ENCODE measurements at places on chromosomes 2 and 18.
A peak's percentile ranks its signal among the peaks of the same experiment; 100 is the strongest.

DNA sequence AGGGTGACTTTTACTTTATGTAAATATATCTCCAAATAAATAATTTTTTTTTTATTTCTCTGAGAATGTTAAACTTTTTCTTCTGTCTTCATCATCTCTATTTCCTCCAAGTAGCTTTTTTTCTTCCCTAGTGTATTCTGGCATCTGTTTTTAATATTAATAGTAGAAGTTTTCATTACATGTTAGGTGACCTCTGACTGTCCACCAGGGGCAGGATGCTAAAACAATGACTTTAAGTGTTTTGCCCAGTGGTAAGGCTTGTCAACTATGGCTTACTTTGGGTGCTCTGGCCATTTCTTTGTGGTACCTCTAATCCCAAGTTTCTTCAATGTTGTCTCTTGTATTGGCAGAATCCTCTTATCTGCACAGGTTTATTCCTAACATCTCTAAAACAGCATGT is 127.1 kb downstream of the SRBD1 start:
- peak; percentile 5 for DNase-seq

DNA sequence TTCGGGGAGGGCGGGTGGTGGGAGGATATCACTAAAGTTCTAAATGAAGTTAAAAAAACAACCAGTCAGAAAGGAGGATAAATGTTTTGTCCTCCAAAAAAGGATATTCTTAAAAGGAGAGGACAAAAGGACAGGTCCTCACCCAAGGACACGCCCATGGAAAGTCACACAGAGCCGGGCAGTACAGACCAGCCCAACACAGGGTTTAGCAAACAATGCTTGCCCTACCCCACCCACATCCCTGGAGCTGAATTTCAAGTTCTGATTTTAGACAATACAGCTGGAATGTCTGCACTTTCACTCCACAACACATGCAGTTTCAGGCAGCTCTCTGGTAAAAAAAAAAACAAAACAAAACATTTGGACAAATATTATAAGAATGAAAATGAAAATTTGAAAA is 67.9 kb downstream of the SLC9A4 start:
- DNase-seq: no peak

- DNase-seq: no peak
These were observed 213.0 kb downstream of the PHLPP1 start for GRCh38 chr18:62928326-62928725.

GRCh38 chr2:111196435-111196834 is 75.7 kb downstream of the BCL2L11 start:
- no peak for DNase-seq

DNA sequence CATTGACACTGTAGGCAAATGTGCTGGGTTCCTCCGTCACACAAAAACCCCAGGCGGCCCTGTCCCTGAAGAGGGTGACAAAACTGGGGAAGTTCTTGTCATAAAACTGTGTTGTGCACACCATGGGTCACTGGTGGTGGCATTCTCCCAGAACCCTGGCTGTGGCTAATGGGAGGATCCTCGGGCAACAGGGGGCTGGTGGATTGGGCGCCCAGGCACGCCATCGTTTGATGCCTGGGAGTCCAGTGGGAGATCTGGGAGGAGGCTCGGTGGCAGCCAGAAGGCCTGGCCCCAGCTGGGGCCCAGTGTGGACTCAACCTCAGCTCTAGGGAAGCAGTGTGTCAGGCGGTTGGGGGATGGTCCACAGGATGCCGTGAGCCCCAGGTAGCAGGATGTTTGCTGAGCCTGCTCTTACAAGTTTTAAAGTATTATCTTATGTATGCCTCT is 140.7 kb downstream of the ACOXL start:
- DNase-seq: no peak

DNA sequence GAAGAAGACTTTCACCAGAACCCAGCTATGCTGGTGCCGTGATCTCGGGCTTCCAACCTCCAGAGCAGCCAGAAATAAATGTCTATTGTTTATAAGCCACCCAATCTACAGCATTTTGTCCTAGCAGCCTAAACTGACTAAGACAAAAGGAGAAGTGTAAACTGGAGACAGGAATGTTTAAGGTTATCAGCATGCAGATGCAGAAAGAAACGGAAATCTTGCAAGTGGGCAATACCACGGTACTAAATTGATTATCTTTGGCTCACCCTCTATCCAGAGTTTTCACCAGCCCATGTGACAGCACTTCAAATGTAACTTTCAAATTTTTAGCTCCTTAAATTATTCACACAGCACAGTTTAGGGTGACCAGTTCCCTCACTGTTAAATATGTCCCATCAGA is 5.7 kb upstream of the CAPN14 start:
- no peak for DNase-seq

GRCh38 chr2:48397846-48398245 is 132.1 kb upstream of the STON1 start:
- DNase-seq: no peak

- no peak for DNase-seq
These were observed 16.2 kb downstream of the FZD7 start for GRCh38 chr2:202049840-202050239.

GRCh38 chr2:66827851-66828250 is 392.9 kb downstream of the MEIS1 start:
- no peak for DNase-seq

DNA sequence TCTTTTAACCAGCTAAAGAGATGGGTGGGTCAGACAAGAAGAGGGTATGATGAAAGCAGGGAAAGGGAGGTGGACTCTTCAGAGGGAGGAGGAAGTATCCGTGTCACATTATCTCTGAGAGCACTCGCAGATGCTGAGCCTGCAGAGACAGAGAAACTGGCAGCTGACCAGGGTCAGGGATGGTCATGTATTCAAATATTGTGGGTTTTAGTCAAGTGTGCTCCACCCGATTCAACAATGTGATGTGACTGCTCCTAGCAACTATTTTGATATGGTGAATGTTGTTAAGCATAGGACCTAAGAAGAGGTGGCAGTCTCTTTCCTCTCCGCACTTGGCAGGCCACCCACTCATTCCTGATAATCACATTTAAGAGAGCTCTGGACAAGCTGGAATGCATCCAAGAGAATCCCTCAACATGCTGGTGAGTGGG is 1.3 kb upstream of the CLIP4 start:
- DNase-seq: peak; percentile 64

DNA sequence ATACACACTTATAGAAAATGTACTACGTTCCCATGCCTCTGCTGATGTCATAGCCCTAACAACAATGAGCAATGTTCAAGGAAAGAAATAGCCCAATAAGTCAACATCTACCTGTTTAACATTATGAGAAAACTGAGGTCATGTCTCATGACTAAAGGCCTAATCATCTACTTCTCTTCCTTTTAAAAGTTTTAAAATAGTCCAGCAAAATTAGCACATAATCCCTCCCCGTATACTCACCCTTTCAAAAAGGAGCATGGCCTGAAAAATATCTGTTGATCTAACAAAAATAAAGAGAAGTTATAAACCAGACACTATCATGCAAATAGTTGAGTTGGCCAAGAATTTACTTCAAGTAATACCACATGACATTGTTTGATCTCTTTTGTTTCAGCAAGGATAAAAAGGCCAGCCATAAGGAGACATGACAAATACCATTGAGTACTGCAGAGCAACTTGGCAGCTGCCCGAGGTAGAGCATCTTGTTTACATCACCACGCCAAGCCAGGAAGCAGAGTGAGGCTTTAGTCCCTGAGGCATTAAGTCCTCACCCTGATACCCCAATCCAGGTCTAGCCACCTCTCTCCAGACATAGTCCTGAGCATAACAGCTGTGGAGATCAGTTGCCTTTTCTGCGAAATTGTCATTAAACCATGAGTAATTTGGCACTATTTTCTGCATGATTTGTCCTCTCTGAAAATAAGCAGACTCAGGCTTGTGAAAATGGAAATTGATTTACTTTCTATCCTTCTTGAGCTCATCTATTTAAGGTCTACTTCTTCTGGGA is 137.4 kb upstream of the ETAA1 start:
- peak; percentile 92 for DNase-seq

Data from fibroblast of skin of right biceps (primary cell).